ENCODE measurements at places on chromosomes 4 and X. TPM values are rescaled to one million over a fixed set of nuclear protein-coding genes. Genes with fewer than 3 reads are reported as not detected.
A peak's percentile ranks its signal among the peaks of the same experiment; 100 is the strongest.

- no peak for DNase-seq
These were observed 58.4 kb upstream of the TET2 start for GRCh38 chr4:105088110-105088879.

DNA sequence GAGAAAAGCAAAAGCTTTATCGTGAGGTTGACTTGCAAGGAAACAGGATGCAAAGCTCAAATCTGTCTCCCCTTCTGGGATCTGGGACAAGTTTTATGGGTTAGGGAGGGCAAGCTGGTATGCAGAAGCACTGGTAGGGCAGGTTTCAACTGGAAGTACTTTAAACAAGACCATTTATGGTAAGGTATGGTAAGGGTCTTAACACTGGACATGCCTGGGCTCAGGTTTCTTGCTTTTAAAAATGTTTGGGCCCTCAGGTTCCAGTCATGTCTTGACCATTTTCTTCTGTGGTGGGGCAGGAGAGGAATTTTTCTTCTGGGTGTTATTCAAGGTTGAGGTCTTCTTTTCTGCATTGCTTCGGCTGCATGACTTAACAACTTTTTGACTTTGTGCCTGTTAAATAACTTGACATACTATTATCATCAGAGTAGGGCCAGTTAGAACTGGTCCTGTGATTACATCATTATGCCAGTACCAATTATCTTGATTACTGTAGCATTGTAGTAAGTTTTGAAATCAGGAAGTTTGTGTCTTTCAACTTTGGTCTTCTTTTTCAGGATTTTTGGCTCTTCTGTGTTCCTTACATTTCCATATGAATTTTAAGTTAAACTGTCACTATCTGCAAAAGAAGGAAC is 33.7 kb downstream of the CD38 start:
- no peak for DNase-seq

GRCh38 chr4:9926586-9926985 is 94.7 kb downstream of the SLC2A9 start:
- no peak for DNase-seq

GRCh38 chr4:183256756-183257385 is 63.2 kb downstream of the CLDN22 start:
- peak; percentile 13 for DNase-seq

- DNase-seq = no peak
These were observed 84.5 kb upstream of the MAML3 start for GRCh38 chr4:140238351-140239056.

GRCh38 chr4:21083413-21083812 is 383.2 kb downstream of the PACRGL start:
- no peak for DNase-seq

The CFAP47 gene
- not detected for total RNA-seq

The SPANXC gene
- not detected for total RNA-seq

The GTPBP6 gene
- total RNA-seq = 62.2 TPM

All from CD4-positive, CD25-positive, alpha-beta regulatory T cell (primary cell).